Daoy (cell line): ENCODE measurements at places on chromosomes 3 and 15. TPM values are rescaled to one million over a fixed set of nuclear protein-coding genes. Genes with fewer than 3 reads are reported as not detected.

The DNASE1L3 gene
- not detected in 2 replicates for total RNA-seq

GRCh38 chr15:47990821-47991220 lies 130.0 kb upstream of the SLC24A5 start:
- DNase-seq, result no peak

GRCh38 chr3:77825001-77825827 lies 785.3 kb downstream of the ROBO2 start:
- peak; percentile 0 for DNase-seq

DNA sequence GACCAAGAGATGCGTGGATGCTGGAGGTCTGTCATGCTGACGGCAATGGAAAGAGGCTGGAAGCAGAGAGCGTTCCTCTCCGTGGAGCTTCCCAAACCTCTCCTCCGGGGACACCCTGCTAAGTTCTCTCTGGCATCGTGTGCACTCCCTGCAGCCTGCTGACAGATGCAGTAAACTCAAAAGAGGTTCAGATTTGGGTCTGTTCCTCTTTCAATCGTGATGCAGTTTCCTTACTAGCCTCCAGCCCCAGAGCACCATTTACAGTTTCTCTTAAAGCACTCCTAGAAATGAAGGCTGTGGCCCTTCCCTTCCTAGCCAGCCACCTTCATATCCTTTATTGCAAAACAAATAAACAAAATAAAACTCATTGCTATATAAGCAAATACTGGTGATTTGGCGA lies 47.3 kb upstream of the LRRC58 start:
- no peak for DNase-seq

The CCRL2 gene
- 0.29 TPM in 1 of 2 replicates, not detected in the other for total RNA-seq

The KNL1 gene
- total RNA-seq, result 43.4 and 44.6 TPM in 2 replicates

DNA sequence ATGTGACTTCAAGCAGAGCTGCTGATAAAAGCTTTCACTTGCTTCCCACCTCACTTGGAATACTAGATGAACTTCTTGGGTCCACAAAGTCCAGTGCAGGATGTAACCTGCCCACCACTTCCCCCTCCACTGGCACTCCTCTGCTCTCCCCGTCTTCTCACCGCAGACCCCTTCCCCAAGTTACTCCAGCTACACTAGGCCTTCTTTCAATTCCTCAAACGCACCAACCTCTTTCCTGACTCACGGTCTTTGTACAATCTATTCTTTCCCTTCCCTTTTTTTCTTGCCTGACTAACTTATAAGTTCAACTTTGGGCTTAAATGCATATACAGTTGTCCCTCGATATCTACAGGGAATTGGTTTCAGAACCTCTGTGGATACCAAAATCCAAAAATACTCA lies 5.2 kb upstream of the ATP13A3 start:
- DNase-seq, result no peak

- no peak for DNase-seq
Measured at GRCh38 chr3:119223511-119223910, 17.2 kb downstream of the B4GALT4 start.

DNA sequence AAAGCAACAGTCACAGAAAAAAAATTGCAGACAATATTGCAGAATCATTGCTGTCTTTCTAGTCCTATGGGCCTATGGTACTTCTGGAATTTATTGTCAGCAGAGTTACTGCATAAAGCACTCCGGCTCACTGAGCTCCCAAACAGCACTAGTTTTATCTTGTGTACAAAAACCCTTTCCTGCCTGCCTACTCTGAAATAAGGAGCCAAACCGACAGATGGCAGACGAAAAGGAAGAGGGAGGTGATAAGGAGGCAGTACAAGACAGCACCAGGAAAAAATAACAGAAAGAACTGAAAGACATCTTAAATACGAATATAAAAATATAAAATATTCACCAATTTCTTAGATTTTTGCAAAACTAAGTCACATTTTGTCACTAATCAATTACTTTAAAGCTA lies 15.6 kb downstream of the HERC1 start:
- DNase-seq, result no peak

DNA sequence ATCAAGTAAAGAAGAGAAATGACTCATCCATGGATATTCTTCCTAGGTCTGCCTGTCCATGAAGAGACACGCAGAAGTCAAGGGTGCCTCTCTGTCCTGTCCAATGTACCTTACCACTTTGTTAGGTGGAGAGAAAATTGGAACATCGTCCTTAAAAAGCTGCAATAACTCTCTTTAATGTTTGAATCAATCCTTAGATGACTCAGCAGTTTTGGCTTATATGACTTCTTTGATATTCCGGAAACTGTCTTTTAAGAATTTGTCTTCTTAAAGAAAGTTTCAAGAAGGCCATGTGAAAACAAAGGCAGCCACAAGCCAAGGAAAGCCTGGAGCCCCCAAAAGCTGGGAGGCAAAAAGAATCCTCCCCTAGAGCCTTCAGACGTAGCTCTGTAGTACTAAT lies 49.2 kb downstream of the MRPL3 start:
- DNase-seq, result no peak

- peak; percentile 70 for DNase-seq
Measured at GRCh38 chr15:74616366-74616939, 817 bp downstream of the CLK3 start.

The GOLGA8G gene
- 0.21 TPM in 1 of 2 replicates, not detected in the other for total RNA-seq

DNA sequence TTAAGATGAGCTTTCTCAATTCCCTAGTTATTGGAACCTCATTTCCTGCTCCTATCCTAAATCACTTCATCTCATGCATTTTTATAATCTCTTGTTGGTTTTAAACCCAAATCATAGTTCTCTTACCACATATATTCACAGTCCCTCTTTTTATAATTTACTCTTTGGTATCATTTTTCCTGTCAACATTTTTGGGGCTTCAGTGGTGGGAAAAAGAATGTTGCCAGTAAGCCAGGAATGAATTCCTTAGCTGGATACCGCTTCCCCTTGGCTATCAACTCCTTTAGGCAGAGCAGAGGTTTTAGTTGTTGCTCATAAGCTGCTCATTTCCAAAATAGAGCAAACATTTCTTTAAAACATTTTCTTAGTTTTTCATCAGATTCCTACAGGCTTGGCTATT lies 112.3 kb downstream of the GALK2 start:
- DNase-seq, result no peak

DNA sequence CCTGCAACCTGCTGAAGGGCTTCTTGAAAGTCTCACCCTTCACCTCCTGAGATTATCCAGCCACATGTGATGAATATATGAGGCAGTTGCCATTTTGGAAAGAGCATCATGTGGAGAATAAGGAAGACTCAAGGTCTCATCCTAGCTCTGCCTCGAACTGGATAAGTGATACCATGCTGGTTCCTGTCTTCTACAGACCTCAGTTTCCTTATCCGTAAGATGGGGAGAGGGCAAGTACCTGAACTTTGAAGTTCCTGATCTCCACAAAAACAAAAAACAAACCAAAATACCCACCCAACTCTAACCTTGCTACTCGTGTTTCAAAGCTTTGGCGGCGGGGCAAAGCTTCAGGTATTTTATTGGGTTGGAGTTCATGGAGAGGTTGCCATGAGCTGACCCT lies 31.5 kb upstream of the ITGA11 start:
- no peak for DNase-seq

The C3orf22 gene
- total RNA-seq, result not detected in 2 replicates

DNA sequence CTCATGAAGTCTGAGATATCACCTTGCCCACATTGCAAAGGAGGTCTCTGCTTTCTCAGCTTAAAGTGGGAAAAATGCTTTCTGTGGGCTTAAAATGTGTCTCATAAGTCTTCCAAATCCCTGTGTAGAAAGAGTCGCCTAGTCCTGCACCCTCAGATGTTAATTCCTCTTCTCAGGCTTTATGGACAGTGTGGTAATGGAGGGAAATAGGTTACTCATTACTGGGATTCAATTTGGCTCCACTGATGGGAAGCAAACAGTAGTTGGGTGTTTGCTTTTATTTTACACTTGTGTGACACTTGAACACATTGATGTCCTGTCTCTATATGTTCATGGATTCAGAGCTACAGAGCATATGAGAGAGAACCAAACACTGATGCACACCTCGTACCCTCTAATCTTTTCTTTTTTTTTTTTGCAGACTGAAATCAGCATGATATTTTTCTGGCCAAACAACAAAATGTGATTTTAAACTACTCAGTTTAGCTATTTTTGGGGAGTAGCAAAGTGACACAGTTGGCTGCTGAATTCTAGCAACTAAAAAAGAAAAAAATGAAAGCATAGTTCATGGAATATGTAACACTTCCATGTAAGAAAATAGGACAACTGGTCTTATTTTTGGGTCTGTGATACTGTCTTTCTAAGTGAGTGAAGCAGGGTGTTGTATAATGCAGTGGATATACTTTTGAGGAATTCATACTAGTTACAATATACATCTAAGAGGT lies 8.6 kb downstream of the PTPRG start:
- DNase-seq, result no peak

- DNase-seq, result peak; percentile 38
Measured at GRCh38 chr3:176430244-176431037, 766.8 kb downstream of the TBL1XR1 start.

DNA sequence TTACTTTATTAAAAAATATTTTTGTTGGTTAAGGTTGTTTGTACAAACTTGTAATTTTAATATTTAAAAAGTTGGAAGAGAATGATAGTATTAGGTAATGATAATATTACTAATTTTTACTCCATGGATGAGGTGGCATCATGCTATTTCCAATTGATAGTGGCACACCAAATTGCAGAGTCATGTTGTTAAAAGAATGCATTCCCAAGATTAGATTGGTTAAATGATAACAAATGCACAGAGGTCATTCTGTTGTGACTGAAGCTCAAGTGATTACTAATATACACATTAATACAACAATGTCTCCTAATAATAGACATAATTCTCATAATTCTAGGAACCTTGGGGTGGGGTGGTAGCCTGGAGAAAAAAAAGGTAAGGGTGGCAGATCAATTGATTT lies 73.2 kb upstream of the ZBED2 start:
- DNase-seq, result no peak

The GOLGA8H gene
- 0.17 and 1.6 TPM in 2 replicates for total RNA-seq

DNA sequence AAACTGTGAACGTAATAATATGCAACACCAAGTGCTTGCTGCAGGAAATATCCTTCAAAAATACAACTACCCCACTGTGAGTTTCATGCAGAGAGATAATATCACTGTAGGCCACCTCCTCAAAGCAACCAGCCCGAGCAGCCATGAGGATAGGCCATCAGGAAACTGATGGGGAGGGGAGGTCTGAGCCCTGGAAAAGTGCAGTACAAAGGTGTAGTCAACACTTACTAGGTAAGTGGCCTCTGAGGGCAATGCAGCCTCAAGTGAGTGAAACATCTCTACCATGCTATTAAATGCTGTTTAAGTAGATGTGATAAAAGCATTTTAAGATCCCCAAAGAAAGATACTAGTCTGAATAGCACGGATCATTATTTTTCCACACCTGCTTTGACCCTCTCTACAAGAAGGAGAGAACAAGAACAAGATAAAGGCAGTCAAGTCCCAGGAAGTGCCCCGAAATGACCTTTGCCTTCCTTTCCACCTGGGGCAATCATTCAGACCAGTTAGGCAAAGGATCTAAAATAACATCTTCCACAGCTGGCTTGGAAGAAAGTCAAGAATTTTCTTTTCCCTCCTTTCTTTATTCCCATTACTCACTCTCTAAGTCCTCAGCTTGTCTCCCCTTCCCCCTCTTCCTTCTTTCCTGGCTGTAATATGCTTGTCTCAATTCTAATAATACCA lies 62.8 kb downstream of the FMN1 start:
- peak; percentile 35 for DNase-seq

GRCh38 chr15:86106306-86106705 lies 26.6 kb downstream of the AGBL1 start:
- no peak for DNase-seq

GRCh38 chr3:128919988-128920387 lies 40.6 kb downstream of the ACAD9 start:
- no peak for DNase-seq

DNA sequence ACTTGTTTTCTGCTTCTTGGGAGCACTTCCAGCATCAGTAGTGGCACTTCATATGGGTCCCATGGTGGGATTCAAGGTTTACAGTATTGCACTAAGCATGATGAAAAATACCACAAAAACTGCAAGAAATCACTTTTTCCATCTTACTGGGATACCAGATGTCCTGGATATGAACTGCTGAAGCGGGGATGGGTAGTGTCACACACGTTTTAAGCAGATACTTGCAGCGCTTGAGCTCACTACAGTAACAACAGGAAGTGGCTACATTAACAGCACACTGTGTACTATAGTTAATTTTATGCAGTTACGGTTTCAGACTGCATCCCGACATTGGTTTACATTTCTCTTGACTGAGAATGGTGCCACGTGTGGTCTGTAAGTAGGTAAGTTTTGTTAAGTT lies 3.5 kb upstream of the ISG20 start:
- DNase-seq, result no peak

DNA sequence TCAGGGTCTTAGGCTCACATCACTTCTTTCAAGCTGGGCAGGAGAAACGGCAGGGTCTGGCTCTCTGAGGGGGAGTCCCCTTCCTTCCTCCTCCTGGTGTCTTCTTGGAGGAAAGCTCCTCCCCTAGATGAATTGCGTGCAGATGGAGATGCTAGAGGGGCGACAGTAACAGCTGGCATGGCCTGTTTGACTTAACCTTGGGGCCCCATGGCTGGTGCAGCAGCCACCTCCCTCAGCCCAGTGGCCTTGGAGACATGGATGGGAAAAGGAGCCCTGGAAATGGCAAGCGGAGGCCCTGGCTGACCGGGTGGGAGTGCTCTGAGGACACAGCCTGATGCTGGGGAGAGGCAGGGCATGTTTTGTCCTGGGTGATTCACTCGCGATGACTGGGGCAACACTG lies 20.2 kb downstream of the PAK6 start:
- DNase-seq, result no peak

The SCAANT1 gene
- not detected in 2 replicates for total RNA-seq

DNA sequence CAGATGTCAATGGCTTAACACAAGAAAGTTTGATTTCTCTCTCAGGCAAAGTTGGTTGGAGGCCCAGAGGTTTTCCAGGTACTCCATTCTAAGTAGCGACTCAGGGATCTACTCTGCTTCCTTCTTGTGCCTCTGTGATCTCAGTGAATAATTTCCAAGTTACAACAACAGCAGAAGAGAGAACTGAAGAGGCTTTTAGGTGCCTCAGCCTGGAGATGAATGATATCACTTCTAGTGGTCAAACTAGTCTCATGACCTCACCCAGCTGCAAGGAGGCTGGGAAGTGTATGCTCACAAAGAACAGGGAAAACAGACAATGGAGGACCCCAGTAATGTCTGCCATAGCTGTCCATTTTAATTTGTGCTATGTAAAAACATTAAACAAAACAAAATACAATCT lies 4.6 kb upstream of the PRICKLE2 start:
- peak; percentile 44 for DNase-seq
